Fibroblast of skin of left quadriceps (primary cell): ENCODE measurements at places on chromosomes 7 and 10.
A peak's percentile ranks its signal among the peaks of the same experiment; 100 is the strongest.

- no peak for DNase-seq
These were observed 13.9 kb downstream of the PCLO start for GRCh38 chr7:83148776-83149175.

- DNase-seq: peak; percentile 83
These were observed 309.1 kb downstream of the MDFIC start for GRCh38 chr7:115230882-115231571.

DNA sequence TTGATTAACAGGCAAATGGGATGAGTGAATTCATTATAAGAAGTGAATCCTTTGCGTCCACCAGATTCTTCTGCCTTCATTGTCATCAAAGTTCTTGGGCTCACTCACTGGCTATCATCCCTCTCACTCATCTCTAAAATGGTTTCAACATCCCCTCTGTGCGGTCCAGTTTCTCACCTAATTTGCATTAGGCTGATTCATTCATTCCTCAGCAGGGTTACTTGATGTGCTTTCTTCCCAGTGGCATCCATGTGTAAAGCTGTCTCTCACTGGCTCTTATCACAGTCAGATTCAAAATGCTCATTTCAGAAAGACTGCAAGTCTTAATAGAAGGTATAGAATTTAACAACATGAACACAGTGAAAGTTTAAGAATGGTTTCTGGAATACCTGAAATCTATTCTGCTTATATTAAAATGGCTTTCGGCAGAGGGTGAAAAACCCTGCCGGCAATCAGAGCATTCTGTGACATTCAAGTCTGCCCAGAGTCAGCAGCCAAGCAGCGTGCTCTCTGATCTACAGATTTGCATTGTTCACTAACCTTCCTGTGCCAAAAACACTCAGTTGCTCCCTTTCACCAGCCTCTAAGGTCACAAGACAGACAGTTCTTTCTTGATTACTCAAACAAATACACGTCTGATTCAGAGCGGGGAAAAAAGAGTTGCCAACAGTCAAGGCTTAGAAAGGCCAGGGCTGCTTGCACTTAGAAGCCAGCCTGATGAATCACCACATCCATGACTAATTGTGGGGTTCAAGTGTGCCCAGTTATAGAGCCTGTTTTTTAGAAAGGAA, 106.7 kb downstream of the TES start:
- peak; percentile 92 for DNase-seq

DNA sequence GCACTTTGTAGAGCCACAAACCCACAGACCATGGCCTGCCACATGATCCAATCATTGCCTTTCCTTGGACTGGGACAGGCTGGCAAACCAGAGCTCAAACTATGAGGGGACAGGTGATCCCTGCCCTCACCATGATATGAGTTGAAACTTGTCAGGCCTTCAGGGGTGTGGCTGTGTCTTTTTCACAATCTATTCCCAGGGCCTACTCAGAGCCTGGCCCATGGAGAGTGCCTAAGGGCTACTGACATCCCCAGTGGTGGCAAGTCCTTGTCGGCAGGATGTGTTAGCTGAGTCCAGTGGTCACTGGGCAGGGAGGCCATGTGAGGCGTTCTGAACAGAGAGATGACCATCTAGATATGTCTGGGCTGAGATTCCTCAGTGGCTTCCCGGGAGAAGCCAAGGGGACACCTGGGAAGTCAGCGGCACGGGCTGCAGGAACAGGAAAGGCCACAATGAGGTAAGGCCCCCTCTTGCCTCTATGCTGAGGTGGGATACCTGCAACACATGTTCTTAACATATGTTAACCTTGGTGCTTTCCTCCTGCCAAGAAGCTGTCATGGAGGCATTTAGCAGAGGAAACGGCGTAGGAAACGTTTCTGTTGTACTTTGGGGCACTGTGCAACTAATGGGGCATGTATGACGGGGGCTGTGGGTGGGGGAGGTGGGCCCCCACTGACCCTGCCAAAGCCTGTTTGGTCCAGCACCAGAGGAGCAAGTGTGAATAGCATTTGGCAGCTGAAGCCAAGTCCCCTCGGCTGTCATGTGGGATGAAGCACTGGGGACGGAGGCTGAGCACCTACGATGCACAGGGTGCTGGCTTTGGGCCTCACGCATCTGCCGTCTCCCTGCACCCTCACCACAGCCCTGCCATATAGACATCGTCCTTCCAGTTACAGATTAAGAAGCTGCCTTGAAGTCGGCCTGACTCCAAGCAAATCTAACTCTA, 384.0 kb downstream of the RPS24 start:
- no peak for DNase-seq

DNA sequence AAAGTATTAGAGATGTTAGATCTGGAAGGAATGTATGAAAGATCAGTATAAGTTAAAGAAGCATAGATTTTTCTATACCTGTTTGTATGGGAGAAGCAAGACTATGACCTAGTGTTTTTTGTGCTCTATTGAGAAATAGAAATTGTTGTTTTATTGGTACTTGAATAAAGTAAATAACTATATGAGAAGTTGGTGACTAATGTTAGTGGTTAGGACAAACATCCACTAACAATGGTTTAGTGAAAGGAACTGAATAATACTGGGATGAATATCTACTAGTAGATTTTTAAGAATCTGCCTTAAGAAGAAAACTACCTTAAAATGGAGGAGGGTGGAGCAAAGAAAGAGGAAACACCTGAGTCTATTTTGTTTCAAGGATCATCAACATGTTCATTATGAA, 521.1 kb upstream of the POT1 start:
- DNase-seq: no peak

GRCh38 chr7:4830176-4830575, 31.7 kb downstream of the PAPOLB start:
- peak; percentile 19 for DNase-seq

GRCh38 chr7:105136221-105136620, 122.2 kb downstream of the KMT2E start:
- DNase-seq: no peak

GRCh38 chr7:106779877-106780276, 85.2 kb upstream of the PIK3CG start:
- no peak for DNase-seq

GRCh38 chr7:27435461-27435860, 192.9 kb downstream of the EVX1 start:
- no peak for DNase-seq

DNA sequence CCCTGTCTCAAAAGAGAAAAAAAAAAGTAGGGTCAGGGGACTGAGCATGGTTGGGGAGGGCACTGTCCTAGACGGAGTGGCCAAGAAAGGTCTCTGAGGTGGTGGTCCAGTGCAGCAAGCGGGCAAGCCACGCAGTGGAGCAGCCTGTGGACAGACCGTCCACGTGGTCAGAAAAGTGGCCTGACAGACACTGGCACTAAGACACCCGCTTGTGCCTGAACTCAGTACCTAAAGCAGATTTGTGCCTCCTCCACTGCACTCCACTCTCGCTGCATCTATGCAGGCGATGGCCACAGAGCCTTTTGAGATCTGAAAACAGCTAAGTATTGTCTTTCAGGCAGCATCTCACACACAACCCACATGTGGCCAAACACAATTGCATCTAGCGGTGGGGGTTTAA, 8.8 kb downstream of the ASB10 start:
- no peak for DNase-seq

DNA sequence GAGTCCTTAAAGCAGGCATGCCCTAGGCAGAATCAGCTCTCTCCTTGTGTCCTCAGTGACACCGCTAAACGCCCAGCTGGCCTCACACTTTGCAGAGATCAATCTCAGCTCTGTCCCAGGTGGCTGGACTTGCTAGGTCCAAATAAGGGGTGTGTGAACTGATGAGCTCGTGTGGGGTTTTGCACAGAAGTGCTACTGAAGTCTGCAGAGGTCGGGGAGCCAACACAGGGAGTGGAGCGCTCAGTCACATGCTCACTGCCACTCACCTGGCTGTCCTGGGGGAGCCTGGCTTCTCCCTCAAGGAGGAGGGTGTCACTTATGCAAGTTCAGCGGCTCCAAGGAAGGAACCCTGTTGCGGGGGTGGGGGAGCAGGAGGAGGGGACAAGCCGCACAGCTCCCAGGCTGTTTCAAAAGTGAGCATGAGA, 2.0 kb downstream of the ELN start:
- DNase-seq: no peak

- DNase-seq: no peak
These were observed 162.9 kb upstream of the SLC25A13 start for GRCh38 chr7:96484845-96485244.

DNA sequence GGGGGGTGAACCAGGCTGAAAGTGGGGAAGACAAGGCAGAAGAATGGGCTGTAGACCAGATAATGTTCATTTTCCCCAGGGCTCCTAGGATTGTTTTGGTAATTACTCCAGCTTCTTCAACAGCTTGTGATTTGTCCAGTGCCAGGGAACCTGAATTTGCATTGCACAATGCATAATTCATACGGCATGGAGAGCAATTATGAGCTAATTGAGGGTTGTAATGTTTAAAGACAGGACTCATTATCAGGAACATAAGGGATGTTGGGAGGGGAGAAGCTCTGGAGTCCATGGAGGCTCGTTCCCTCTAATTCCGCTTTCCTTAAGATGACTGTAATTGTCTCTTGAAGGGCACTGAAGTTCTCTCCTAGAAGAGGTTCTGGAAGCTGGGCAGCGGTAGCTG, 405.0 kb upstream of the ZMIZ1 start:
- no peak for DNase-seq

GRCh38 chr7:100705753-100706671, at the start of gene POP7:
TSS of gene POP7 (plus strand) at chr7:100706121. CDS start at chr7:100706831, 710 bp downstream.
- peak; percentile 96 for DNase-seq

GRCh38 chr10:98030093-98030821, at the start of gene CRTAC1:
TSS of gene CRTAC1 (minus strand) at chr10:98030621. CDS start at chr10:98030472, 149 bp downstream.
- no peak for DNase-seq

DNA sequence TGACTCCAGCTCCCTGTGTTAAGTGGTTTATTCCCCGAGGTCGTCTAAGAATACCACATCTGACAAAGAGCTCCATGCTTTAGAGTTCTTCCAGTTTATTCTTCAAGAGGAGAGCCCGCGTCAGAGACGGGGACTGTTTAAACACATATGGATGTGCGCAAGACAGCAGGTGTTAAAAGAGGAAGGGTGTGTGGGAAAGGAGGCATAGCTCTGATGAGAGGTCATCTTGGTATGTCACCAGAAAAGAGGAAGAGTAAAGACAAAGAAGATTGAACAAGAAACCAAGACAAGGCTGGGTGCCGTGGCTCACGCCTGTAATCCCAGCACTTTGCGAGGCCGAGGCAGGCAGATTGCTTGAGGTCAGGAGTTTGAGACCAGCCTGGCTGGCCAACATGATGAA, 258.7 kb downstream of the CCDC3 start:
- DNase-seq: no peak
